ENCODE measurements at places on chromosomes 6 and 20.

- DNase-seq, result no peak
Measured at GRCh38 chr6:119313937-119314884, 35.4 kb downstream of the MAN1A1 start.

- no peak for DNase-seq
Measured at GRCh38 chr6:37946057-37946456, 126.5 kb downstream of the ZFAND3 start.

DNA sequence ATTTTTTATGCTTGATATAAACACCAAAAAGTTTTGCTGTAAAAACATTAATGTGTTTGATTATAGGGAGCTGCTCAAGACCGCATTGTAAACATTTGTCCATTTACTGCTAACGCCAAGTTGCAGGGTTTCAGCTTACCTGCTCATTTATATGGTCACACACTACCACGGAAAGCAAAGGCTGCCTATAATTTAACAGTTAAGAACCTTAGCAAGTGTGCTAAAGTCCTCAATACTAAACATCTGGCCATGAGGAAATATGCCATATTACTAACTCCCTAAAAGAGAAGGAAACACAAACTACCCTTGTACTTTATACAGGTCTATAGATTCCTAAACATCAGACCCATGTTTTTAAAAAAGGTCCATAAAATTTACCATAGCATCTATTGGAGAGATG lies 129.5 kb downstream of the ASCC3 start:
- DNase-seq, result no peak

DNA sequence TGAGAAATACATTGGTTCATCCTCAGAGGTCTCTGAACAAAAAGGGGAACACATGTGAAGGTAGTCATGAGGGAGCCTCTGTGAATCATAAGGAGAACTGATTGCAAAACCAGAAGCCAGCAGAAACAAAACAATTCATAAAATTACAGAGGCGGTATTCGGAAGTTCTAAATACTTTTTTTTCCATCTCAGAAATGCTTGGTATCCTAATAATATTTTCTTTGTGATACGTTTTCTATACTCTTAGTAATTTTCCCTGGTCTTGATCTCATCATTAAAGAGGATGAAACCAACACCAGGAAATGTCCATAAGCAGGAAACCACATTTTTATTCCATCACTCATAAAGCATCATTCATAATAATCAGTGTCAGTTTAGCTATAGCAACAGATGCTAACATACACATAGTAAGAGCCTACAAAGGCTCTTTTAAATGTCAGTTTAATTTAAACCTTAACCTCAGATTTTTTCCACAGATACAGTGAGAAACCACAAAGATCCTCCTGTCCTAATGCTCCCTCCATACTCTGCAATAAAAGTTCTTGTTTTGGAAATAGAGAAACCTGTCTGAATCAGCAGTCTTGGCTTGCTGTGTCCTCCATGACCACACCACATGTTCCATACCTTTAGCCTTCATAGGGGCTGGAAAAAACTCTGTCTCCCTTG lies 29.2 kb downstream of the SGK1 start:
- DNase-seq, result peak; percentile 63

- no peak for DNase-seq
Measured at GRCh38 chr20:36917943-36918342, 33.6 kb downstream of the SAMHD1 start.

GRCh38 chr20:24691901-24692351 lies 222.5 kb downstream of the SYNDIG1 start:
- DNase-seq, result no peak

DNA sequence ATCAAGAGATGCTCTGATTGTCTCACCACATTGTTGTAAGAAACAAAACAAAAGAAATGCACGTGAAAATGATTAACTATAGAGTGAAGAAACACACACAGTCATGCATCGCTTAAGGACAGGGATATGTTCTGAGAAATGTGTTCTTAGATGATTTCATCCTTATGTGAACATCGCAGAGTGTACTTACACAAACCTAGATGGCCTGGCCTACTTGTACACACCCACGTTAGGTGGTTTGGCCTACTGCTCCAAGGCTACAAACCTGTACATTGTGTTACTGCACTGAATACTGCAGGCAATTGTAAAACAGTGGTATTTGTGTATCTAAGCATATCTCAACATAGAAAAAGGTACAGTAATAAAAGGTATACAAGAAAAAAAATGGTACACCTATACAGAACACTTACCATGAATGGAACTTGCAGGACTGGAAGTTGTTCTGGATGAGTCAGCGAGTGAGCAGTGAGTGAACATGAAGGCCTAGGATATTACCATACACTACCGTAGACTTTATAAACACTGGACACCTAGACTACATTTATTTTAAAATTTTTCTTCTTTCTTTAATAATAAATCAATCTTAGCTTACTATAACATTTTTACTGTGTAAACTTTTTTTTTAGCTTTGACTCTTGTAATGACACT lies 48.6 kb downstream of the FKBP5 start:
- DNase-seq, result no peak

GRCh38 chr20:49292010-49292409 lies 14.2 kb upstream of the ZNFX1 start:
- no peak for DNase-seq

GRCh38 chr6:83593395-83593785 lies 81.1 kb downstream of the PRSS35 start:
- DNase-seq, result no peak

- no peak for DNase-seq
Measured at GRCh38 chr6:119379809-119380208, 30.2 kb upstream of the MAN1A1 start.

- DNase-seq, result no peak
Measured at GRCh38 chr6:8764733-8765132, 329.4 kb upstream of the SLC35B3 start.

GRCh38 chr6:157496534-157497095 lies 115.6 kb downstream of the ZDHHC14 start:
- no peak for DNase-seq

DNA sequence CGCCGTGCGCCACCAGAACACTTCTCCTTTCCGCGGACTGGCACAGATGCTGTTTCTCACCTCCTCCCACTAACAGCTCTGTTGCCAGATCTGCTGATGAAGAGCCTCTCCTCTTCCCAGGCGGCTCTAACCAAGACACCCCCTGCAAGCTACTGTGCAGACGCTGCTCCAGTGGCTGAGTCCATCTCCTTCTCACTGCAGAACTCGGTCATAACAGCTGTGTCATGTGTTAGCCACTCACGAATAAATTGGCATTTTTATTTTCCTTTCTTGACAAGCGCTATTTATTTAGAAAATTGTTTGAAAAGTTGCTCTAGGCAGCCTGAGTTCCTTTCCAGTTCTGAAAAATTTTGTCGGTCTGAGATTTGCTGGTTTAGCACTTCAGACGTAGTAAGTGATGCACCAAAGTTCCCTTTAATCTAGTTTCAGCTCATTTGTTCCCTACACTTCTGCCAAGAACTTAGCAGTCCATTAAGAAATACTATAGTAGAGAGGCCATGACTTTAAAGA lies 12.8 kb upstream of the PLEKHG1 start:
- no peak for DNase-seq

GRCh38 chr6:46746696-46747095 lies at the start of gene ANKRD66:
Gene ANKRD66 (plus strand): TSS chr6:46746933. CDS start chr6:46751949, 5,016 bp downstream.
- DNase-seq, result no peak

DNA sequence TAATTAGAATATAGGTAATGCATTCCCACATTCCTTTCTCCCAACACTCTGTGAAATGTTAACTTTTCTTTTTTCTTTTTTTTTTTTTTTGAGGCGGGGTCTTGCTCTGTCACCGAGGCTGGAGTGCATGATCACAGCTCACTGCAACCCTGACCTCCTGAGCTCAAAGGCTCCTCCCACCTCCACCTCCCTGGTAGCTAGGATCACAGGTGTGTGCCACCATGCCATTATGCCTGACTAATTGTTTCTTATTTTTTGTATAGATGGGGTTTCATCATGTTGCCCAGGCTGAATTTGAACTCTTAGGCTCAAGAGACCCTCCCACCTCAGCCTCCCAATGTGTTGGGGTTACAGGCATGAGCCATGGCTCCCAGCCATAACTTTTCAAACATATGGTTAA lies 135.7 kb upstream of the SHLD1 start:
- no peak for DNase-seq

GRCh38 chr6:114304304-114304887 lies 38.4 kb downstream of the HS3ST5 start:
- peak; percentile 7 for DNase-seq

GRCh38 chr6:112877134-112878100 lies 530.3 kb downstream of the RFPL4B start:
- peak; percentile 86 for DNase-seq

DNA sequence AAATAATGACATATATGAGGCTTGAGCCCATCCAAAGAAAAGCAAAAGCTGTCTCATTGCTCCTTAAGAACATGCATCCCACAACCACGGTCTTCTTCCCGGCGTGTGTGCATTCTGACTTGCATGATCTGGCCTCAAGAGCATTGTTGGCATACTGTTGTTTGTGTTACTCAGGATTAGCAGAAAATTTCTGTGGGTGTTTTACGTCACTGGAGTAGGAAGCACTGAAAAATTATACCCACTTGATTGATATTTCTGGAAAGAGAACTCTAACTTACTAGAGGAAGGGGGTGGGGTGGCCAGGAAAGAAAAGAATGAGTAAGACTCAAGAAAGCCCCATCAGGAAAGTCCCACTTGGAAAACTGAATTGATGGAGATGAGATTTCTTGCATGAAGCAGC lies 326.2 kb upstream of the PRDM1 start:
- peak; percentile 49 for DNase-seq

DNA sequence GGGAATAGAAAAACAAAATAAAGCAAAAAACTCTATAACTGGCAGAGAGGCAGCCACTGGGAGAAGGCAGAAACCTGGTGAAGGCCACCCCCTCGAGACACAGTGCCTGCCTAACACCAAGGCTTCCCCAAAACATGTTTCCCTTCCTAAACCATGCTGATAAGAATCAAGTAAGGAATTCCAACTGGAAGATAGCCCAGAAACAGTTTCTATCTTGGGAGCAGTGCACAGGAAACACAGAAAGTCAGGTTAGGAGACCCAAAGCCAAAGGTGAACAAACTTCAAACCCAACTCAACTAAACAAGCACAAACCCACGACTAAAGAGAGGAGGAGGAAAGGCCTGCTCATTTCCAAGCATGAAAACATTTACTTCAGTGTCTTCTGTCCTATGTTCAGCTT lies 433.7 kb upstream of the RGS17 start:
- DNase-seq, result no peak

Measured in AG20443 (cell line).